ENCODE measurements at places on chromosomes 7 and 10.

GRCh38 chr7:156603629-156604028 is 36.9 kb upstream of the RNF32 start:
- DNase-seq: no peak

GRCh38 chr10:1564791-1565190 is 172.5 kb downstream of the ADARB2 start:
- DNase-seq: no peak

DNA sequence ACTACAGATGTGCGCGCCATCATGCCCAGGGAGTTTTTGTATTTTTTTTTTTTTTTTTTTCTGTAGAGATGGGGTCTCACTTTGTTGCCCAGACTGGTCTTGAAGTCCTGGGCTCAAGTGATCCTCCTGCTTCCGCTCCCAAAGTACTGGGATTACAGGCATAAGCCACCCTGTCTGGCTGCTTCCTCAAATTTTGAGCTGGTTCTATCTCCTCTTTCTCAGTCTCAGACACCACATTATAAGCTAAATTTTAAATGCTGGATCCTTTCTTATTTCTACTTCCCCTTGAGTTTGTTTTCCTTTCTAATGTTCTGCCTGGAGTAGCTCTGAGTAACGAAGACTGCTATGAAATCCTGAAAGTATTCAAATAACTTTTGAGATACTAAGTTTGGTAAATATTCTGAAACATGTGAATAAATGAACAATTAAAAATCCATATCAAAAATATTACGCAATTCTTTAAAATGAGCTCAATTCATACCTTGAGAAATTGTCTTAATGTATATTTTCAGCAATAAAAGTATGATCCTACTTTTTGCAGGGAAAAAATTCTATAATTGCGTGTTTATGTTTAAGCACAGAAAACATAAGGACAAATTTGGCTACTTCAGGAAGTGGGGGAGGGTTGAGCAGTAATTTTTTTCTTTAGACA is 15.0 kb downstream of the TCAF1 start:
- DNase-seq: no peak

DNA sequence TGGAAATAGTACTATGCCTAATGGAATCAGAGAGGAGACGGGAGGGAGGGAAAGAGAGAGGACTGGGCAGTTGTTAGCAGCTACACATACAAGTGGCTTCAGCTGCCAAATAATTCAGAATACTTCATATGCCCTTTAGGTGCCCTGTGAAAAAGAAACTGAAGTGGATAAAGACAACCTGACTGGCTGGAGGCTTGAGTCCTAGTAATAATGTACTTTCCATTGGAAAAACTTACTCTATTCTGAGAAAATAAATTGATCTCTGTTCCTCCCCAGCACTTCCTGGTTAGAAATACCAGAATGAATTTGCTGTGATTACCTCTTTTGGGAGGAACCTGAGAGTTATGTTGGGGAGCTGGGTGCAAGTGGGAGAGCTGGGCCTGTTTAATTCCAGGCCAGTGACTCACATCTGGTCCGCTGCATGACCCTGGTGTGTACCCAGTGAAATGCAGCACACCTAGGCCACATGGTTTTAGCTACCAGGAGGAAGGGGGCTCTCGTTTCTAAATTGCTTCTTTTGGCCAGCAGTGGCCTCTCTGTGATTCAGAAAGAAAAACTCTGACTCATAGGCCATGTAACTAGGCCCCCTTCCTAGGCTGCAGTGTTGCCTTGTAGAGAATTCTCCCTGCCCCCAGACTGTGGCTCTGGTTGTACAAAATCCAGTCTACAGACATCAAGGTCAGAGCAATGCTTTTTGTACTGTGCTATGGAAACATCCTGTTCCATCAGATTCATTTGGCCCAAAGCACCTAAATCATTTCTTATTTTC is 6.5 kb downstream of the AGFG2 start:
- DNase-seq: no peak

- no peak for DNase-seq
Observed at GRCh38 chr7:49023345-49024328, 99.3 kb downstream of the CDC14C start.

DNA sequence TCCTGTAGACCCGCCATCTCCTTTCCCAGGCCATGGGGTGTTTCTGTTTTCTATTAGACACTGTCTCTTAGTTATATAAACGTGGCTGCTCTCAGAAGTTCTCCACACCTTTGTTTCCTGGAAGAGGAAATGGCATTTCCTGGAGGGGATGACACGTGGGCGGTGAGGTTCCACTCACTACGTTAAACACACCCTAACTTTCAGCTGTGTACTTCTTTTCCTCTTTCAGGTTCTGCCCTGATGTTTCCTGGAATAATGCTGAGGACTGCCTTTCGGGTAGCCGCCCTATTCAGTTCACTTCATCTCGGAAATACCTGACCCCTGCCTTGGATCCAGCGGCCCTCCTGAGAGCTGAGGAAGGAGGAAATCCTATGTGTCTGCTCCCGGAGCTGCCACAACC is 3.4 kb upstream of the PRKCQ start:
- peak; percentile 30 for DNase-seq

- no peak for DNase-seq
Observed at GRCh38 chr7:18993933-18994668, 123.3 kb downstream of the TWIST1 start.

DNA sequence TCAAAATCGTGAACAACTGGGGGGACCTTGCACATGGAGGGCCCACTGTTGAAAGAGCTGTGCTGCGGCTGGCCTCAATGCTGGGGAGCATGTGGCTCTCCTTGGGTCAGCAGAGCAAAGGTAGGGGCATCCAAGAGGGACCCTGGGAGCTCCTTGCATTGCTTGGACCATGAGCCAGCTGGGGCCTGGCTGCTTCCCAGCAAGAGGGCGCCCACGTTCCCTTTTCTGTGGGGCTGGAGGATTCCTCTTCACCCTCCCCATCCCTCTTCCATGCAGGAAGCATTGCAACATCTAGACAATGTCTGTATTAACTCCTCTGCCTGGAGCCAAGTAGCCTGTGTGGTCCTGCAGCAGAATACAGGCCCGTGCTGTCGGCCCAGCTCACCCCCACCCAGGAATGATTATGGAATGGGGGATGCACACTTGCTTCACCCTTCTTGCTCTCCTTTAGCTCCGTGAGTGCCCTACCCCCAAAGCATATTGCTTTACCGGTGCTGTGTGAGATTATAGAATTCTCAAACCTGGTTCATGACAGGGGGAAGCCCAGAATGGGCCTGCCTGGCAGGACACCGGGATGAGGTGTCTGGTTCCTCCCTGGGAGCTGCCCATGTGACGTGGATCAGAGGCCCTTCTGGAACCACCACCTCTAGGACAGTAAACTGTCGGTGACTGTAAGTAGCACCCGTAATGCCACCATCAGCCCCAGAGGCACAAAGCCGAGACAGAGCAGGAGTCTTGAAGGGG is 61.9 kb downstream of the SYPL1 start:
- DNase-seq: no peak

GRCh38 chr10:75202321-75203045 is 8.1 kb upstream of the VDAC2 start:
- DNase-seq: no peak
